ENCODE measurements at places on chromosomes 2 and 18. TPM values are rescaled to one million over a fixed set of nuclear protein-coding genes. Genes with fewer than 3 reads are reported as not detected.

DNA sequence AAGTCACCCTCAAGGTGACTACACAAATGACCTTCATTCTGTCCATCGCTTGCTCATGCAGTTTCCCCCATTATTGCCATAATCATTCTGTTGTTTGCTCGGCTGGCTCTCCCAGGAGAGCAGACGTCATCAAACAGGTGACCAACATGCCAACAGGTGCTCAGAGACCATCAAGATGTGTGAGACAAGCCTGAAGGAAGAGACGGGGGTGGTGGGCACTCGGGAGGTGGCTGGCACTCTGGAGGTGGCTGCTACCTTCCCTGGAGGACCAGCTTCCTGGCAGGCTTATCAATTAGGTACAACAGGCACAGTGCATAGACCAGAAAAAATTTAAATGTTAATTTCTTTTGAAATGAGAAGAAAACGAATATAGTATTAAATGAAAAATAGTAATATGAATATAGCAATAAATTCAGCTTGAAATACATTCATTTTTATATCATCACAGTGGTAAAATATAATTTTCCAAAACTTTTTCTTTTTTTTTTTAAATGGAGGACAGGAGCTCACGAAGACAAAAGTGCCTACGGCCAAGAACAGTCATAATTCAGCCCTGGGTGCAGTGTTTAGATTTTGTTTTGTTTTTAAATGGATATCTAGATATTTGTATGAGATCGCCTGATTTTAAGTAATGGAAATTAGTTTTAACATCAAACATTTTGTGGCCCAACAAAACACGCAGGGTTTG is 16.9 kb upstream of the HAAO start:
- DNase-seq = no peak

GRCh38 chr18:57542126-57542525 is 44.4 kb downstream of the FECH start:
- no peak for DNase-seq

The C2orf66 gene
- total RNA-seq = 0.38 TPM

GRCh38 chr18:44853430-44853829 is 172.7 kb downstream of the SETBP1 start:
- DNase-seq = no peak

- DNase-seq = no peak
Observed at GRCh38 chr2:219446101-219446504, 11.5 kb downstream of the SPEG start.

- no peak for DNase-seq
Observed at GRCh38 chr2:183564726-183565125, 440.5 kb downstream of the NUP35 start.

GRCh38 chr2:158174495-158174894 is 72.8 kb downstream of the UPP2 start:
- DNase-seq = no peak

The NEB gene
- total RNA-seq = 1.6 TPM

GRCh38 chr2:79576451-79576850 is 63.6 kb downstream of the CTNNA2 start:
- no peak for DNase-seq

The OTOS gene
- total RNA-seq = not detected

The UGT1A3 gene
- not detected for total RNA-seq
